ENCODE measurements at places on chromosomes 12 and 14. TPM values are rescaled to one million over a fixed set of nuclear protein-coding genes. Genes with fewer than 3 reads are reported as not detected.

GRCh38 chr14:106837870-106838269 lies 1311.5 kb downstream of the TMEM121 start:
- no peak for DNase-seq

DNA sequence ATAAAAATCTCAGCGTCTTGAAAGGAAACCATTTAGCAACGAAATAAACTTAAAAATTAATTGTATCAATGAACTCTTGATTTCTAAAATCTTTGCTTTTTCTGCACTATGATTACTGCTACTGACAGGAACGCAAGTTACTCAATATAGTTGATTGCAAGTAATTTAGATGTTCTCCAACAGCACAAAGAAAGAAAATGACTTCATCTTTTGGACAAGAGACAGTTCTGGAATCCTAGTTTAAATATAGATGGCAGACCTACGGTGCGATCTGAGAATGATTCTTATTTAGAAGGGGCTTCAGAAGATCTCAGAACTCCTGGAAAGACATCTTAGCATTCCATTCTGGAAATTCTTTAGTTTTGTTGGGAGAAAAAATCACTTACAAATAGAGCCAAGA lies 1.4 kb upstream of the SUDS3 start:
- DNase-seq: no peak

DNA sequence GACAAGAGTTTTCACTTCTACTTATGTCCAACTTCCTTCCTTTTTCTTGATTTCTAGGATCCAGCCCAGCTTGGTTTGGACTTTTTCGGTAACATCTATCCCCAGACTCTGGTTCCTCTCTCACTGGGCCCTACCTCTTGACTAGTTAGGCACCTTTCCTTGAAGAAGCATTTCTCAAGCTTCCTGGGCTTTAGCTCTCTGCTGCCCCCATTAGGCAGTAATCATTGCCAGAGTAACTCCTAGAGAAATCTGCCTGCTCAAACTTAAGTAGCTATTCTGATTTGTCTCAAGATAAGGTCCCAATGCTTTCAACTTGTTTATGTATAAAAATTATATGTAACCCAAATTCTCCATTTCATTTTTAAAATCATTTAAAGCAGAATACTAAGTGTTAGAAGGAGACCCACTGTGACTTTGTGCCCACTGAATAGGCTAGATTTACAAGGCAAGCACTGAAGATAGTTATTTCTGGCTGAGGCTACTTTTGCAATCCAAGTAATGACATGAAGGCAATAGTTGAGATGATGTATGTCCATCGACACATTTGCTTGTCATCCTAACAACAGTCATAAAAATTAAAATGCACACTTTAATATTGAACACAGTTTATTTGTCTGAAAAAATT lies 275.0 kb upstream of the G2E3 start:
- no peak for DNase-seq

- no peak for DNase-seq
These were observed 65.3 kb upstream of the PTPRR start for GRCh38 chr12:70985850-70986249.

DNA sequence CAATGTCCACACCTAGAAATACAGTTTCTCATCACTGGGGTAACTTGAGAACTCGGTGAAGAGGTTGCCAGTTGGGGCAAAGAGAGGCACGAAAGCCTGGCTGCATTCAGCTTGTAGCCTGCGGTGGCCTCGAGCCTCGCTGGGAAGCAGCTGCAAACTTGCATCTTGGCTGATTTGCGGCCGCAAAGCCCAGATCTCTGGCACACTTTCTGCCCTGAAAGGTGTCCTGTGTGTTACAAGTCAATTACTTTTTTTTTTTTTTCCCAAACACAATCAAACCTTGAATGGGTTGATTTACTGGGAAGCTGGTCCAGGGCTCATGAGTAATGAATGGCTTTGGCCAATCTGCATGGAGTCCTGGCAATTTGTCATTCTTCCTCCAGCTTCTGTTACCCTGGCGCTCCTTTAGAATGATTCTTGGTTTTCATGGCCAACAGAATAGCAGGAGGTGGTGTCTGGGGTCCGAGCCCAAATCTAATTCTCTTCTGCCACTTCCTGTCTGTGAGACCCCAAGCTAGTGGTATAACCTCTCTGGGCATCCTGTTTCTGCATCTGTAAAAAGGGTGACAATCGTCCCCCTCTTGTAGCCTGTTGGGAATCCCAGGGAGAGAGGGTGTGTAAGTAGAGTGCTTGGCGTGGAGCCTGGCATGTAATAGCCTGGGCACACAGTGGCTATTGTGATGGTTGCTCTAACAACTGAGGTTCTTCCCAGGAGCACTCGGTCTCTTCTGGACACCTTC lies 6.7 kb downstream of the BCL7A start:
- DNase-seq: no peak

DNA sequence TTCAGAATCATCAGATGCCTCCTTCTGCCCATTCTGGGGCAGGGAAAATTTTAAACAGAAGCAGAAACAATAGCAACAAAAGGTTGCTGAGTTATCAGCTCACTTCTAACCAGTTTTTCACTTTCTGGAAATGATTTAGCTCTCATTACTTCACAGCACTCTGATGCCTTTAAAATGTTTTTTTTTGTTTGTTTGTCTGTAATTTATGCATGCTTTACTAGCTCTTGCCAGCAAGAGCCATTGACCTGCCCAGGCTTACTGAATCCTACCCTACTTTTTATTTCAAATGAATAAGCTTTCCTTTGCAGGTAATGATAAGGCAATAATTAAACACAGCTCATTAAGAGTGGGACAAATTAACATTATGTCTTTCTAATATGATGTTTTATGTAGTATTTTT lies 466.1 kb upstream of the NOVA1 start:
- no peak for DNase-seq

DNA sequence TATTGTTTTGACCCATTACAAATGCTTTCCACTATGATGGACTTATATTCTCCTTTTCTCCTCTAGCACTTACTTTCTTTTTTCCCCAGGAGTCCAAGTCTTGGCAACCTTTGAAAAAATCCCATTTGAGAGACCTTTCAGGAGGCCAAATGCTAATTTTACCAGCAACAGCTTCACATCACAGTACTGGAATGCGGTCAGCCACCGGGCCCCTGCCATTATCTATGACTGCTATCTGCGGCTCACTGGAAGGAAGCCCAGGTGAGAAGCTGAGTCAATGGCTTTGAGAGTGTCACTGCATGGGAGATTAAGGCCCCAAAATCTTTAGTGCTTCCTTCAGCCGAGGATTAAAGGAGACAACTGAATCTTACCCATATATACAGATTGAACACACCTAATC lies 64.2 kb downstream of the ERGIC2 start:
- no peak for DNase-seq

DNA sequence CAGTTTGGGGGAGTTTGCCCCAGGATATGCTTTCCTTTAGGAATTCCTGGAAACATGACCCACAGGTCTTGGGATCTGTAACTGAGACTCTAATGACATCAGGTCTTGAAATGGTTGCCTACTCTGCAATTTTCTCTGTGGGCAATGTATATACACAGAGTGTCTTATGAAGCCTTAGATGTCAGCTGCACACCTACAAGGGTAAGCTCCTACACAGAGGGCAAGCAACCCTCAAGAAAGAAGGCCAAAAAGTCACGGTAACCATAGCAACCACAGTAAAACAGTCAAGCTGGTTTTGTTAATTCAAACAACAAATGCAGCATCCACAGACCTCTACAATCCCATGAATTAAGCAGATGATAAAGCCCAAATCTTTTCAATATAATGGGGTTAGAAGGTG lies 293.0 kb downstream of the SSPN start:
- DNase-seq: no peak

GRCh38 chr14:72828604-72829003 lies 65.3 kb downstream of the DPF3 start:
- DNase-seq: no peak

RFLNA gene
- not detected for polyA plus RNA-seq

AHNAK2 gene
- polyA plus RNA-seq: 0.01 TPM

NTF3 gene
- polyA plus RNA-seq: not detected

ACSM4 gene
- polyA plus RNA-seq: not detected
